ENCODE measurements at places on chromosomes 11 and 22.

- DNase-seq = no peak
Measured at GRCh38 chr11:57134284-57134683, 47.5 kb upstream of the LRRC55 start.

- DNase-seq = no peak
Measured at GRCh38 chr11:63841554-63841953, 2.6 kb downstream of the MARK2 start.

- DNase-seq = no peak
Measured at GRCh38 chr11:115930886-115931547, 426.8 kb upstream of the CADM1 start.

GRCh38 chr22:38311323-38311620 is 6.0 kb downstream of the CSNK1E start:
- DNase-seq = no peak

DNA sequence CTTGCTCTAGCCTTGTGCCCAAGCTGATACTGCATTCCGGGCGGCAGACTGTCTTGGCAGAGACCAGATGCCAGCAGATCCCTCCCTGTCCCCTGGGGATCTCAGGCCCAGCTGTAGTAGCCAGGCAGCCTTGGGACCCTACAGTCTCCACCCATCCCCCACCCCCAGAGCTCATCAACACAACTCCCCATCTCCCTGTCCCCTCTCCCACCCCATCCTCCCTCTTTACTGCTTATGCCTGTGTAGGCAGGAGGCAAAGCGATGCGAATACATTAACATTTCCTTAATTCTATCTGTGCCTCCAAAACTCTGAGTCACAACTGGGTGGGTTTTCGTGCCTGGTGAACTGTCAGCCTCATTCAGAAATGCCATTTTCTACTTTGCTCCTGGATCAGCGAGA is 547.6 kb downstream of the BUD13 start:
- no peak for DNase-seq

GRCh38 chr11:35324981-35325380 is 94.4 kb downstream of the SLC1A2 start:
- no peak for DNase-seq

- no peak for DNase-seq
Measured at GRCh38 chr22:46303347-46303965, 6.8 kb downstream of the GTSE1 start.

- DNase-seq = no peak
Measured at GRCh38 chr11:60991457-60991856, 20.0 kb downstream of the CD6 start.

DNA sequence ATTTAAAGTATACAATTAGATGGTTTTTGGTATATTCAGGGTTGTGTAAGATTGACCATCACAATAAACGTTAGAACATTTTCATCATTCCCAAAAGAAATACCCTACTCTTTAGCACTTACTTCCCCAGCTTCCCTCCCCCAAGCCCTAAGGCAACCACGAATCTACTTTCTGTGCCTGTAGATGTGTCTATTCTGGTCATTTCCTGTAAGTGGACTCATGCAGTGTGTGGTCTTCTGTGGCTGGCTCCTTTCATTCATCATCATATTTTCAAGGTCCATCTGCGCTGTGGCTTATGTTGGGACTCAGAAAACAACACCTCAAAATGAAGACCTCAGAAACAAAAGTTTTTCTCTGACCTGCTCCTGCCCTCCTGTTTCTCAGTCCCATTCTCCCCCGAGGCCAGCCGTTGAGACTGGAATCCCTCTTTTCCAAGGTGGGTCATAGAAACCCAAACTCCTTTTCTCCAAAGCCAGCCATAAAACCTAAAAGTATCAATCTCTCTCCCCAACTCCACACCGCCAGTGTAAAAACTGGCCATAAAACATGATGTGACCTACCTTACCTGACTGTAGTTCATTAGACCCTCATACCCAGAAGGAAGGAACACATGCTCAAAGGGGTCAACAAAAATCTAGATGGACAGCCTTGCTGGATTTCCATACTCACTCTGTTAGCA is 12.9 kb upstream of the TMPRSS13 start:
- no peak for DNase-seq

- no peak for DNase-seq
Measured at GRCh38 chr22:45468872-45469271, 33.8 kb upstream of the FBLN1 start.

- no peak for DNase-seq
Measured at GRCh38 chr11:11374358-11375148, 21.5 kb upstream of the CSNK2A3 start.

DNA sequence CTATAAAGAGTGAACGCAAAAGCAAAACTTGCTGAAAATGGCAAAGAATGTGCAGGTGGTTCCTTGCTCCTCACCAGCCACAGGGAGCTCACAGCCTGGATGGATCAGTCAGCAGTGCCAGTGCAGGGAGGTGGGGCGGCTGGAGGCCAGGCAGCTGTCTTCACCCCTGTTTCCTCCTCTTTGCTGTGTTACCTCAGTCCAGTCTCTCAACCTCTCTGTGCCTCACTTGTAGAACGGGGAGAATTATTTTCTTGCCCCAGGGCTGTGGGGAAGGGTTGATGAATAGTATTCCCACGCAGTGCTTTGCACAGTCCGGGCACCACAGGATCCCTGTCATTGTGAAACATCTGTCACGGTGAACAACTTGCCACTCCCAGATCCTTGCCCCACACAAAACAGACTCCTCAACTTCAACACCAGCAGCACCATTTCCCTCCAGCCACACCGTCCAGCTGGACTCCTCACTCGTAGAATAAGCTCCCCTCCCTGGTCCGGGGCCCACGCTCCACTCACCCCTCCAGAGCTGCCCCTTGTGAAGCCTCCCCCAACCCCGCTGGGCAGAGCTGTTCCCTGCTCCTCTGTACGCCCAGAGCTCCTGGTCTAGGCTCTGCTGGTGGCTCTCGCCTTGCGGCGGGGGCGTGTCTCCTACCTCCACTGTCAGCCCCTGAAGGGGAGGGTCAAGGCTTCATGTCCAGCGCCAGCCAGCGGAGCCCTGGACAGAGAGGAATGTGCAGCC is 27.7 kb downstream of the MPPED1 start:
- DNase-seq = no peak

DNA sequence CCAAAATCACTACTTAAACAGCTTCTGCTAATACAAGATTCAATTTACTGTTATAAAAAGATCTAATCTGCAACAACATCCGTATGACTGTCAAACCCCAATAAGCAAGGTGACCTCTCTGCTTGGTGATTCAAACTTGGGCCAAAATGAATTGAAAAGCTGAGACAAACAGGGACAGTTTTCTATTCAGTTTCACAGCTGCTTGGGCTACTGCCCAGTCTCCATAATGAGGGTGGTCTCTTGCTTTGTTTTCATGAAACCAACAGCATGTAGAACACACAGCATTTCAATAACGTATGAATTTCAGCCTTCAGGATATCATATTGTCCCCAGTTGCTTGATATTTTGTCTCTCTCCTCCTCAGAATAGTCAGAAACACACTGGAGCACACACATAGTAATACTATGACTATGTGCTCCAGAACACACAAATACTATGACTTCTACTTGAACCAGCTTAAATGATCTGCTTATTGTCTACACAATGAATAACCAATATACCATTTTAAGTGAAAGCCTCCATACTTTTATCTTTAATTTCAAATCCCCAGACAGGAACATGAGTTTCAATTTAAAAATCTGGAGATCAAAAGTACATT is 285.0 kb downstream of the TTC28 start:
- DNase-seq = no peak

- no peak for DNase-seq
Measured at GRCh38 chr22:17810570-17811116, 36.4 kb upstream of the BID start.

GRCh38 chr22:50531962-50532674 is 2.3 kb upstream of the TYMP start:
- no peak for DNase-seq

GRCh38 chr11:125052047-125052446 is 11.1 kb upstream of the SLC37A2 start:
- DNase-seq = no peak

DNA sequence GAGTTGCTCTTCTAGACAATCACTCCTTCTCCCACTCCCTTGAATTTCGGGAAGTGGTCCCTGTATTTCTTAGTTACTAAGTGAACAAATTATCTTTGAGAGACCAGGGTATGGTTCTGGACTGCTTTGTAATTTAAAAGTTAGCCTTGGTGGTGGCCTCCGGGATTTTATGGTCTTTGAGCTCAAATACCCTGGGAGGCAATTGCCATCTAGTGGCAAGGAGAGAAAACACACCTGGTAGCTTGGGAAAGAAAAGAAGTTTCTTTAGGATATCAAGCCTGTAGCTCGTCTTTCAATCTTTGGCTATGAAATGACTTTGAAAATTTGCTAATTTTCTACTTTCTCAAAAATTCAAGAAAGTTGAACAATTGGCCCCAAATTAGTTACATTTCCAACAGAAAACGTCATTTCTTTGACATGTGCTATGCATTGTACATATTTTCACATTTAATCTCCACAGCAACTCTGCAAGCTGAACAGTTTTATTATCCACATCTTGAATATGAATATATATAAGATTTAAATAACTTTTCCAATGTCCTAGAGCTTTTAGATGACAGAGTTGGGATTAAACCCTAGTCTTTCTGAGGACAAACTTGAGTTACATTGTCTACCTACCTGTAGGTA is 39.1 kb downstream of the MMP27 start:
- no peak for DNase-seq

DNA sequence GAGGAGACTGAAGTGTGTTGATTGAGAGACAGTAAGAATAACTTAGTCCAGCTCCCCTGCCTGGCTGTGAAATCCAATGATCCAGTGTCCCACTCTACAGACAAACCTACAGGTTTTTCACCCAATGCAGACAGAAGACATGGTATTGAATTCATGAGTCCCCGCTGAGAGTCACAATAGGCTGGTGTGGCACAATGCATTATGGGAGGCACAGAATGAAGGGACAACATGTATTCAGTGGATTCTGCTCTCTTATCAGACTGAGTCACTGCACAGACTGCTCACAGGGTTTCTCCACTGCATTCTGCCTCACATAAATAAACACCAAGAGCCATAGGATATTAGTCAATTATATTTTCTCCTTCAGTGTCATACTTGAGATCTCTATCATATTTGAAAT is 55.2 kb upstream of the TOP3B start:
- no peak for DNase-seq

DNA sequence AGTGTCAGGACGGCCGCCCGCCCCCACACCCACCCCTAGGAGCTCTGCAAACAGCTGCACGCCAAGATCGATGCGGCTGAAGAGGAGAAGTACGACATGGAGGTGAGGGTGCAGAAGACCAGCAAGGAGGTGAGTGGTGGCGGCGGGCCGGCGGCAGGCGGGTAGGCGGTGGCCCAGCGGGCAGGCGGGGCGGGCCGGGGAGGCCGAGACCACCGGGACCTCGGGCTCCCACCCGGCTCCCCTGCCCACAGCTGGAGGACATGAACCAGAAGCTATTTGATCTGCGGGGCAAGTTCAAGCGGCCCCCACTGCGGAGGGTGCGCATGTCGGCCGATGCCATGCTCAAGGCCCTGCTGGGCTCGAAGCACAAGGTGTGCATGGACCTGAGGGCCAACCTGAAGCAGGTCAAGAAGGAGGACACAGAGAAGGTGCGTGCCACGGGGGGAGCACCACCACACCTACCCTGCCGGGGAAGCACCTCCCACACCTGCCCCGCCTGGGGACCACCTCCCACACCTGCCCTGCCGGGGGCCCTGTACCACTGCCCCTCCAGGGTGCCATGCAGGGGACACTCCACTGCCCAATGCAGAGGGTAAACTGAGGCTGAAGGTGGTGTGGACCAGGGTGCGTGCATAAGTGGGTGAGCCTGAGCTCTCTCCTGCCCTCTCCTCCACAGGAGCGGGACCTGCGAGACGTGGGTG is 2.1 kb downstream of the TNNI2 start:
- DNase-seq = no peak

DNA sequence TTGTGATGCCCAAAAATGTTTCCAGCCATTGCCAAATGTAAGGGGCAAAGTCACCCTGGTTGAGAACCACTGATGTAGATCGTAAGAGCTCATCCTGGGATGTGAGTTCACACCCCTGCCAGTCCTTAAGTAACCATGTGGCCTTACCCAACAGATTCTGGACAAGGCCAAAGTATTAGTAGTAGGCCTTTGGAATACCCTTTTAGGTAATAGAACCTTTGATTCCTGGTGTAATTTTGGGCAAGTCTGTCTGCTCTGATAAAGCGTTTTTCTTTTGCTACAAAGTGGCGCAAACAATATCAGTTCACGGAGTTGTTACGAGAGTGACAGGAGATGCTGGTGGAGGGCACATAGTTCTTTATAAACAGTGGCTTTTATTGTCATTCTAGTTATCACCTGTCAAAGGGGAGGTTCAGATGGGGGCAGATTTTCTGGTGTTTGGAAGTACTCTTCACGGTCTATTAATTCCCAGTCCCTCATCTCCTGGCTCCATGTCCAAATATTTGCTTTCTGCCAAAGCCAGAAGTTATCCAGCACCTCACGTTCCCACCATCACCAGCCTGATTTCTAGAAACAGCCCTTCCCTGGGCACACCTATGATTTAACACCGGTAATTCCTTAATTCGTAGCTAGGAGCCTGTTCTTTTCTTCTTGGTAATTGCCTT is 73.8 kb upstream of the CRYBB3 start:
- no peak for DNase-seq

DNA sequence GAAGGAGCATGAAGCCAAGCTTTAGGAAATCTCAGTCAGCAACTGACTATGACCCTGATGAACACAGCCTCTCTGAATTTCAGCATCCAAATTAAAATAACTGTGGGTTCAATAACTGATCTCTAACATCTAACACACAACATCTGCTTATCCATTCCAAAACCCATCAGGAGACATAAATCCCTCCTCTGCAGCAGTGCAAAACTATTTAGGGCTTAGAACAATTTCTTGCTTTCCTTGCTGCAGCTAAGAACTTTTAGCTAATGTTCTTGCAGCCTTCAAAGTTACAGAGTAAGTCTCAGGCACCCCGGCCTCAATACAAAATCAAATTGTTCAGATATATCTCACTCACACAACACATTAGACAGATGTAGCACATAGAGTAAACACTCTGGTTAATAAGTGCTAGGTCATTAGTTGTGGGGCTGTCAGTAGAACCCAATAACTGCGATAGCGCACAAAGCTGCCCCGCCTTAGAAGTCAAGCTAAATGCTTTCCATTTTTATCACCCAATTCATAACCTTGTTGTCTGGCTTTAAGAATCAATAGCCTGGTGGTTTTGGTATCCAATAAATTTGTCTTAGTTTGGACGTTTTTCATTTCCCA is 139.6 kb downstream of the LARGE1 start:
- no peak for DNase-seq

DNA sequence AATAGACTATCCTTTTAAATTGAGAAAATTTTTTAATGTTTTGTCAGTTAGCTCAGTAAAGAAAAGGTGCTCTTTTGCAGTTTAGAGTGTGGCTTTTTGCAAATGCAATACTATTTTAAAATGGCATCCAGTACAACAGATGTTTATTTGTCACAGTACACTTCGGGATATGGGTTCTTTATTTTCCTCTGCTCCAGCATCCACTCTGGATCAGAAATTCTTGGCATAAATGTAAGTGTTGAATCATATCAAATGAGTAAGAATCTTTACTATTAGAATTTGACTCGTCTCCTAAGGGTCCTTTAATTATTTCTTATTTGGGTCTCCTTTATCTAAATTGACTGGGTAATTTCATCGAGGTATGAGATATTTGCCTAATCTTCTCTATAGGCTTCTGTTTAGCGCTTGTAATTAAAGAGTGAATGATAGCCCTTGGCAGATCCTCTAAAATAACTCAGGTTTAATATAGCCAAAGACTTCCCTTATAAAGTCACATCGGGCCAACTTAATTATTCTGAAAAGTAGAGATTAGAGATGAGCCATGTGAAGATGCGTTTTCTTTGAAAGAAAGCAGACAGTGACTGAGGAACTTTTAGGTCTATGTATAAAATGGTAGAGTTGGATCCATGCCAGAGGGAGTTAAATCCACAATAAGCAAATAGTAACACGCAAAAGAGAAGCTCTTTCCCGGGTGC is 132.7 kb downstream of the CASP12 start:
- no peak for DNase-seq
